RKO (cell line): ENCODE measurements at places on chromosomes 5 and 9.

GRCh38 chr9:34121996-34122395 lies 4.5 kb downstream of the DCAF12 start:
- no peak for DNase-seq

GRCh38 chr9:61673664-61674381 lies 484.0 kb downstream of the SPATA31A7 start:
- DNase-seq = no peak

- no peak for DNase-seq
Measured at GRCh38 chr5:154118385-154118784, 72.1 kb upstream of the GALNT10 start.

- DNase-seq = no peak
Measured at GRCh38 chr5:137481596-137481995, 17.5 kb downstream of the SPOCK1 start.

- DNase-seq = no peak
Measured at GRCh38 chr5:27911216-27911615, 872.8 kb upstream of the CDH9 start.

GRCh38 chr9:16029046-16029615 lies 476.3 kb downstream of the CCDC171 start:
- DNase-seq = peak; percentile 63

DNA sequence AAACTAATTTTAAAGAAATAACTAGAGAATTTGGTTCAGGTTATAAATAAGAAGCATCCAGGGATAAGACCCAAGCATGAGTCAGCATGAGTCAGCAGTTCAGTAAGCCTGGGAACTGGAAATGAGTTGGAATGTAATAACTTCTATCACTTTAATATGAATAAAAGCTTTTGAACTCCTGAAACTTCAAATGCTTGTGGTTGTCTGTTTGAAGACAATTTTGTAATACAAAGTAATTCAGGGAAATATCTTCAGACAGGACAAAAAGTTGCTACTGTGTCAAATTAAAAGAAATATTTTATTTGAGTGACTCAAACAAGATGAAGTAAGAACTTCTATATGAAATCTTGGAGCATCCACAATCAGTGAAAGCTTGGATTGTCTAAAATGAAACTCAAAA lies 331.2 kb upstream of the DAB2 start:
- peak; percentile 83 for DNase-seq

GRCh38 chr9:83019246-83019645 lies 43.7 kb downstream of the RASEF start:
- no peak for DNase-seq

GRCh38 chr9:91930475-91930874 lies 19.6 kb downstream of the ROR2 start:
- peak; percentile 21 for DNase-seq

DNA sequence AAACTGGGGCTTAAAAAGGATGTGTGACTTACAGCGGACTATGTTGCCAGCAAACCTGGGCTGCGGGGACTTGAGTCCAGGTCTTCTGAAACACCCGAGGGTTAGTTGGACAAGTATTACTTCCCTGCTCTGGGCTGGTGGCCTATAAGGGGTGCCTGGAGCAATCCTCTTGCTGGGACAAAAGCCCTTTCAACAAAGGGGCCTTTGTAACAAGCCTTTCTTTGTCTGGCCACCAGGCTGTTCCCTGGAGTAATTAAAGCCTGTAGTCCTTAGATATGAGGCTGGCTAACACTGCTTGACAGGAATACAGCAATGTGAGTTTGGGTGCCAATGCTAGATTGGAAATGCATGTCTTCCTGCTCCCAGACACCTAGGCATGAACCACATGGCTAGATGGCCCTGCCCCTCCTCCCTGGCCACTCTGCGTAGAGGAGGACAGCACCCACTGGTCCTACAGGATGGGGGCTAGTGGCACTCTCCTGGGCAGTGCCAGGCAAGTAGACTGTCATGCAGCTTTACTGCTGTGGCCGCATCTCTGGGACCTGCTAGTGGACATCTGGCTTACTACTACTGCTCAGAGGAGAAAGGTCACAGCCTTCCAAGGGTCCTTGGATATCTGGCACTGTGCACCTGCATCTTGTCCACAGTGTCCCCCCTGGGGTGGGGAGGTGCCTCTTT lies 343.1 kb downstream of the ZSWIM6 start:
- DNase-seq = peak; percentile 8

GRCh38 chr5:78899922-78900362 lies 85.2 kb downstream of the ARSB start:
- DNase-seq = no peak

- no peak for DNase-seq
Measured at GRCh38 chr9:108310202-108310601, 545.6 kb downstream of the ACTL7B start.

DNA sequence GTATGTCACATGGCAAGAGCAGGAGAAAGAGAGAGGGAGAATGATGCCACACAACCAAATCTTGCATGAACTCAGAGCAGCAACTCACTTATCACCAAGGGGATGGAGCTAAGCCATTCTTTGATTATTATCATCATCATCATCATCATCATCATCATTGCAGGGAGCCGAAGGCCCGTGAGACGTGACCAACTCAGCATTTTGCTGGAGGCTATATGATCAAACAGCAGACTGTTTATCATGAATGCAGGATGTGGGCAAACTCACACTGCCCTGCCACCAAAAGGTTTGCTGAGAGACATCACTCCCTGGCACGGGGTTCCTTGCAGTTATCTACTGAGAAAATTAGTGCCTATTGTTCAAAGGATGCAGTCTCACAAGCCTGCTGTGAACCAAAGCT lies 8.6 kb upstream of the ZNF169 start:
- DNase-seq = no peak

GRCh38 chr5:100772006-100772405 lies 131.1 kb downstream of the ST8SIA4 start:
- no peak for DNase-seq

- no peak for DNase-seq
Measured at GRCh38 chr9:136359774-136360718, 3.5 kb downstream of the DNLZ start.

GRCh38 chr9:1748407-1748806 lies 266.7 kb upstream of the SMARCA2 start:
- no peak for DNase-seq

DNA sequence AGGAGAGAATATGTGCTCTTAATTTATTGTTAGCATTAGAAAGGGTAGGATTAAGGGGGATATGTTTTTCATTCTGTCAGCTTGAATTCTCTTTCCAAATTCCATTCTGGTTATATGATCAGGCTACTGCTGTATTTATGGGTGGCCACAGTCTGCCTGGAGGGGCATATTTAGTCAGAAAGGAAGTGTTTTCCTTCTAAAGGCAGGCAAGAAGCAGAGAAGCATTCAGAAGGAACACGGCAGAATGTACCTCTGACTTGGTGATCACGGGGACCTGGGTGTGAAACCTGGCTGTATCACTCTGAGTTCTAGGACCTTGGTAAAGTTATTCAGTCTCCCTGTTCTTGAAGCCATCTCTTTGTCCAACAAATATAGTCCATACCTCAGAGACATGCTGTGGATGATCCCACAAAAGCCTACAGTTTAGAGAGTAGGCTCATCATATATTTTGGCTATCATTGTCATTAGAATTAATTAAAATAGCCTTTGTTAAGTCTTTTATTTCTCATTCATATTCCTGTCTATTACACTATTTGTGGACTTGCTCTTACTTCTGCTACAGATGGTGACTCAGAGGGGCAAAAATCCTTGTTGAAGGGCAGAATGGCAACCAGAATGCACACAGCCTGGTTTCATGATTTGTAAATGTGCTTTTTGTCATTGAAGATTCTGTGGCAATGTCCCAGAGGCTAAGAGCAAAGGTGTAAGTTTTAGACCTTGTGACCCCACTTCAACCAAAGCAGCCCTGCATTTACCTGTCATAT lies 2.7 kb downstream of the TNC start:
- DNase-seq = no peak

DNA sequence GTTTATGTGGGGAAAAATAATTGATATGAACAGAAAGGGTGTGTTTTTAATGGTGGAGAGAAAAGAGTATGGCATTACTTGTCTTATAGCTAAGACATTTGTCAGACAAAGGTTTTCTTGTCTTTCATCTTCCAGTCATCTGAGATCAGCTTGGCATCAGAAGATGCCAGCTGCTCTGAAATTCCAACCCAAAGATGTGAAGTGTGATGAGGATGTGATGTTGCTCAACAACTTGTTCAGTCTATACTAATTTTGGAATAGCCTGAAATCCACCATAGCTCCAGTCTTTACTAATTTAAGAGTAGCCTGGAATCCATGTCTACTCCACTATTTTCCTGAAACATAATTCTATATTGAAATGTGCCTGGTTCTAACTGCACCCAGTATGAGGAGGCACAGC lies 182.3 kb downstream of the CFAP90 start:
- no peak for DNase-seq

DNA sequence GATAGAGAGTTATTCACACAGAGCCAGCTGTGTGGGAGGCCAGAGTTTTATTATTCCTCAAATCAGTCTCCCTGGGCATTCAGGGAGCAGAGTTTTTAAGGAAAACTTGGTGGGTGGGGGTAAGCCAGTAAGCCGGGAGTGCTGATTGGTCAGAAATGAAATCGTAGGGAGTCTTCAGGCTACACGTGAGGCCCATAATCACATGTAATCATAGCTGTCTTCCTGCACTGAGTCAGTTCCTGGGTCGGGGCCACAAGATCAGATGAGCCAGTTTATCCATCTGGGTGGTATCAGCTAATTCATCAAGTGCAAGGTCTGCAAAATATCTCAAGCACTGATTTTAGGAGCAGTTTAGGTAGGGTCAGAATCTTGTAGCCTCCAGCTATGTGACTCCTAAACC lies 10.8 kb upstream of the TTC39B start:
- peak; percentile 36 for DNase-seq

GRCh38 chr5:51960617-51961121 lies 577.4 kb downstream of the ISL1 start:
- DNase-seq = peak; percentile 55

DNA sequence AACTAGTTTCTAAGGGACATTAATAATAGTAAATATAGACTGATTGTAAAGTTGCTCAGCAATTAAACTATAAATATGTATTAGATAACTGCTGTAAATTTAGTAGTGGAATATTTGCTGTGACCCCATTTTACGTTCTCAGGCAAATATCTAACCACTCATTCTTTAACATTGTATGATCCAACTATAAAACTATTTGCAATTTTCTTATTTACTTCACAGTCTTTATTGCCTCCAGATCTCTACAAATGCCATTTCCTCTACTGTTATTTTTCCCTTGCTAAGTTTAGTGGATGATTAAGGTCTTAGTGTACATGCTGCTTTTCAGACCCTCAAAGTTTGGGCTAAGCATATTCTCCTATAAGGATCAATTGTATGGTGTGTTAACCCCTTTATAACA lies 526.2 kb upstream of the ST8SIA4 start:
- DNase-seq = no peak

- DNase-seq = no peak
Measured at GRCh38 chr9:36128349-36128748, 8.2 kb upstream of the GLIPR2 start.

DNA sequence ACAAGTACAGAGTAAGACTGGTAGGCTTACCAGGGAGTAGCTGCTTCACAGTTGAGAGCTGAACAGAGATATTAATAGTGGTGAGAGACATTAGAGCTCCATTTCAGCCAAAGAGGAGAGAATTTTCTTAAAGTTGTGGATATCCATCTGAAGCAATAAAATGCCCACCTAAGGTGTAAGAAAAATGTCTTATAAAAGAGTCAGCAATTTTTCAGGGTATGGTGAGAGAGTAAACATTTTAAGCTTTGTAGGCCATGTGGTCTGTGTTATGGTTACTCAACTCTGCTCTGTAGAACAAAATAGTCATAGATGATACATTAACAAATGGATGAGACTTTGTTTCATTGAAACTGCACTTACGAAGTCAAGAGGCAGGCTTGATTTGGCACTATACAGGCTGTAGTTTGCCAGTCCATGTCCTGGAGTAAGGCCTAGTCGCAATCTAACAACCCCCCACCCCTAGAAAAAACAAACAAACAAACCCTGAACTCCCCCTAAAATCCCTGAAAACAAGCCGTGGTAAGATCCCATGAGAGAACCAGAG lies 945.4 kb upstream of the SEMA6A start:
- DNase-seq = no peak

GRCh38 chr5:66888613-66889012 lies 292.4 kb downstream of the MAST4 start:
- no peak for DNase-seq

- DNase-seq = no peak
Measured at GRCh38 chr5:138819081-138819480, 56.1 kb downstream of the LRRTM2 start.
